ENCODE measurements at places on chromosomes 16 and 17.

DNA sequence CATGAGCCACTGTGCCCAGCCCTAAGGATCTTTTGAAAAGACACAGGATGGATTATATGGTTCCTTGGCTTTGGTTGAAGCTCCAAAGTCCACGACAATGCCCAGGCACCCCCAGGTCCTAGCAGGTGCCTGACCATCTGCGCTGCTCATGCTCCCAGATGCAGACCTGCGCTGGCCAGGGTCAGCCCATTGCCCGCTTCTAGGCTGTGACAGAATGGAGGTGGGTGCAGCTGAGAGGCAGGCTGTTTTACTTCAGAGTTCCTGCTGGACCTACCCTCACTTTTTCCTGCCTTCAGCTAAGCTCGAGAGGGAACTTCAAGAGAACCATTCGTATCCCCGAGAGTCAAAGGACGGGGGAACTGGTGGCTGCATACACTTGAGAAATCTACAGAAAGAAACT is 60.5 kb downstream of the AMFR start:
- DNase-seq: no peak

- no peak for DNase-seq
Observed at GRCh38 chr17:4623249-4623648, 18.2 kb downstream of the ALOX15 start.

- DNase-seq: no peak
Observed at GRCh38 chr17:77753246-77753645, 205.3 kb upstream of the TNRC6C start.

DNA sequence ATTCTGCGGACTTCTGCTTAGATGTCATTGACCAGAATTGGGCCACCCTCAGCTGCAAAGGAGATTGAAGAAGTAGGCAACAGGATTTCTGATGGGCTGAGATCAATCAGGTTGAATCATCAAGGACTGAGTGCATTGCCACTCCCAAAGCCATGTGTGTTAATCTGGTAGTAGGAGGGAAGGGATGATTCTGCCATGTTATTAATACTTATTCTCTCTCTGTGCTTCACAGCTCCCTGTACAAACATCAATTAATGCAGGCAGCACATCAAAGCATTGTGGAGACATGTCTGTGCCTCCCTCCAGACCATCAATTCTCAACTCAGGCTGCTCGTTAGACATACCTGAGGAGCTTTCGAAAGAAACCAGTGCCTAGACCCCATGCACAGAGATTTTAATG is 11.6 kb downstream of the LRRC3C start:
- no peak for DNase-seq

DNA sequence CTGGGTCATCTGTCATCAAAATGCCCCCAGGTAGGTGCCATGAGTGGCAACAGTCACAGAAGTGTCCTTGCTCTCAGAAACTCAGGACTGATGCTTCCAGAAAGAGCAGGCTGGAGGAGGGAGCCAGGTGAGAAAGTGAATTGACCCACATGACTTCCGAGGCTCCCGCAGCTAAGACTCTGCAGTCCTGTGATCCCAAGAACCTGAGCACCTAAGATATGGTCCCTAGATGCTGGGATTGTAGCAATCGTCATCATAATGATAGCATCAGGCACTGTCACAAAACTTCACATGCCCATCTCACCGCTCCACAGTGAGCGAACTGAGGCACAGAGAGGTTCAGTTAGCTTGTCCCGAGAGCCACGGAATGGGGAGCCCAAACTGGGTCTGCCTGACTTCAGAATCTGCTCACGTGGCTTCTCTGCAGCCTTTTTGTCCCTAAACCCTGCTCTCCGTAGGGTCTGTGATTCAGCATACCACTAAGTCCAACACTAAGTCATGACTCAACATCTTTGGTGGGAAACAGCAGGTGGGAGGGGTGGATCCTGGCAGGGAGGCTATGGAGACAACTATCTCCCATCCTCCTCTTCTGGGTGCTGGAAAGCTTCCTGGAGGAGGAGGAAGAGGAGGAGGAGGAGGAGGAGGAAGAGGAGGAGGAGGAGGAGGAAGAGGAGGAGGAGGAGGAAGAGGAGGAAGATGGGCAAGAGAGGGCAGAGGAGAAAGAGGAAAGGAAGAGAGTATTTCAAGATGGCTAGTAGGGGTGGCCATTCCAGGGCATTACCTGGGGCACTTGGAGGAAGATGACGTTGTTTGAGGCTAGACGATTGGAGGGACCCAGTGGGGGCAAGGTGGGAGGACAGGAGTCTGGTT is 55.5 kb upstream of the DLX4 start:
- DNase-seq: peak; percentile 55

- no peak for DNase-seq
Observed at GRCh38 chr17:4116516-4116915, 26.3 kb downstream of the ZZEF1 start.

DNA sequence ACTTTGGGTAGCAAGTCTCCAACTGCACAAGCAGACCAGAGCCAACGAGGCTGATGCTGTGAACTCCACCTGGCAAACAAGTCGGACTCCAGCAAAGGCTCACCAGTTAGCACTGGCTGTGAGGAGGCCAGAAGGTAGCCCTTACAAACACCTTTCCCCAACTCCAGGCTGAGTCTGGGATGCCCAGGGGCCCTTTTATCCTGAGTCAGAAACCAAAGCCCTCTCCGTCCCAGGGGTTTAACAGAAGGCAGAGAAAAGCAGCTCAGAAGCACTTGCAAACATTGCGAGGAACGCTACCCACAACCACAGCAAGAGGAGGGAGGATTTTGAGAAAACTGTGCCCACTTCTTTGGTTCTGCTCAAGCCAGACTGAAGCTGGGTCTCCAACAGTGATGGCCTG is 25.0 kb downstream of the CUEDC1 start:
- no peak for DNase-seq

GRCh38 chr17:8994319-8994718 is 27.0 kb upstream of the NTN1 start:
- peak; percentile 37 for DNase-seq

DNA sequence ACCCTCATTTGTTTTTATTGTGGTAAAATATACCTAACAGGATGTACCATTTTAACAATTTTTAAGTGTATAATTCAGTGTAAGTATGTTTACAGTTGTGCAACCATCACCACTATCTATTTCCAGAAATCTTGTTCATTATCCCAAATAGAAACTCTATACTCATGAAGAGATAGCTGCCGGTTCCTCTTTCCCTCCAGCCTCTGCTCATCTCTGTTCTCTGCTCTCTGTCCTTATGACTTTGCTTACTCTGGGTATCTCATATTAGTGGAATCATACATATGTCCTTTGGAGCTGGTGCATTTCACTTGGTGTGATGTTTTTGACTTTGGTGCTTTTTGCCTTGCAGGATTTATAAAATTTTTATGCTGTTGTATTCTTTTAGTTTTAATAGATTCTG is 19.4 kb downstream of the CYLD start:
- no peak for DNase-seq

DNA sequence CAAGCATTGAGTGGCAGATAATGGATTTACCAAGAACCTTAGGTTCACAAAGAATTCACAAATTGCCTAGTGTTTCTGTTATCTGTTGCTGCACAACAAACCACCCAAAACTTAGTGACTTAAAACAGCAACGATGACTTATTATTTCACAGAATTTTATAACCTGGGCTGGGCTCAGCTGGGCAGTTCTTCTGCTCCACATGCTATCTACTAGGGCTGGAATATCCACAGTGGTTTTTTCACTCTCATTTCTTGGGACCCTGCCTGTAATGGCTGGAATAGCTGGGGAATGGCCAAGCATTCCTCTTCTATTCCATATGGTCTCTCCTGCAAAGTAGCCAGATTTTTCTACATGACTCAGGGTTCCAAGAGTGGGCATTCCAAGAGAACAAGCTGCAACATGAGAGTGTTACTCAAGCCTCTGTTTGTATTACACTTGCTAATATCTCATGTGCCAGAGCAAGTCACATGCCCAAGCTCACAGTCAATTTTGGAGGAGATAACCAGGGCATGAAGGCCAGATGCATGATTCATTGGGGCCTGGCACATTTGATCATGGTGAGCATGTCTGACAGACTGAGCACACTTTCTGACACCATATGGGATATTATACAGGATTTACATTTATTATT is 4.9 kb upstream of the PSMD7 start:
- DNase-seq: no peak

DNA sequence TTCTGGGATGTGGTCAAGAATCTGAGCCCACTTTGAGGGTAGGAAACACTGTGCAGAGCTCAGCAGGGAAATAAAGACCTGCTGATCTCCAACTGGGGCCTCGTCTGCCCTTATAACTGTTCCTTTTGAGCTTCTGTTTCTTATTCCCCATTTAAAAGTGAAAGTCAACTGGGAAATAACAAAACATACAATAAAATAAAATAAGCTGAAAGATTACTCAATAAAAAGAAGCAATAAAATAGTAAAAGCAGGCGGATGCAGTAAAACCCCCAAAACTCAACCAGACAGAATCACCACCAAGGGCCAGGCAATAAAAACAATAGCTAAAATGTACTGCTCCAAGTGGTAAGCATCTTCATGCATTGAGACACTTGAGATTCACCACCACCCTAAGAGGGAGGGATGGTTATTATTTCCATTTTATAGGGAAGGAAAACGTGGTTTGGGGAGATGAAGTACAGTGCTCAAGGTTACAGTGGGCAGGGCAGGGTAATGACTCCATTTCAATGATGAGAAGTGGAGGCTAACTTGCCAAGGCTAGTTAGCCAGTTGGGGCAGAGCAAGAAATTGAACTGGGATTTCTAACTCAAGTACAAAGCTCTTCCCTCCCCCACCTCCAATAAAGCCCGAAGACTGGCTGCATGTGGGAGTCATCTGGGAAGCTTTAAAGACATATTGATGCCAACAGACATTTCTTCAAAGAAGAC is 6.4 kb upstream of the SPACA3 start:
- DNase-seq: no peak

DNA sequence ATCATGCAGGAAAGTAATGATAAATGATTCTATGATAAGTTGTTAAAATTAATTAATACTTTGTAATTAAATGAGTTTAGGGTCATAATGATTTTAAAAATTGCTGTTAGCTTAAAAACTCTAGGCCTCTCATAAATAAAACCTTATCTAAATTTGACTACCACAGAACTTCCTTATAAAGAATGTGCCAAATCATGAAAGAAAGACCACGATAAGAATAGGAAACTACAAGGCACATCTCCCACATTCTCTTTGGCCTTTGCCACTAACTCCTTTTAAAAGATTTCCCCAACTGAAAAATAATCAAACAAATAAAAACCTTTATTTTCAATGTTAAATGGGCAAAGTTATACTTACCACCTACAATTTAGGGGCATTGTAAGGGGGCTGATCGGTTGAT is 164.6 kb upstream of the C17orf78 start:
- DNase-seq: no peak

DNA sequence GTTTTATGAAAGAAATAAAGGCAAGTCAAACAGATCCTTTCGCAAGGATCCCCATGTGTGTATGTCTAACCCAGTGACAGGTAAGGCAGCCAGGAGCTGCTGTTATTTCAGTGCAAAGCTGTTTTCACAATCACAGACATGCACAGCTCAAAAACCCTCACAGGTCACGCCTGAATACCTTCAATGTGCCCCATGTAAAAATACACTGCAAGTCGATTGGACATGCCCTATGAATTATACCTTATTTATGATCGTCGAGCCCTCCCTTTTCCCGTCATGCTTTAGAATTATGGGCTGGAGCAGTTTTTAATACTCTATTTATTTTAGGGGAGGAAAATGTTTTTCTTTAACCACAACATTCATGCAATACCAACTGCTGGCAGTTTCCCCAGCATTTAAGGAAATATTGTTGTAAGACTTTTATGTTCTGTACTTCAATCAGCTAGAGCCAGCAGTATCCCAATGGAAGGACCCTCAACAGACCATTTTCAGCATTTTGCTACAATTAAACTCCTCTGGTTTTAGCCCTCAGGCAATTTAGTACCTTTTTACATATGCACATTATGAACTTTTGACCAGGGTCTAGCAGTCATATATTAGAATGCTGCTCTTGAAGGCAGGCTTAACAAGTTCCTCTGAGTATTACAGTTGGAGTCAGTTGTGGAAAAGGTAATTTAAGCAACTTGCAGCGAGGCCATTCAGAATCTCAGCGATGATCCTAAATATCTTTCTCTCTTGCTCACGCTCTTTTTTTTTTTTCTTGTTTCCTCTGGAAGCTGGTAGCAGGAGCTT is 362.2 kb downstream of the WWOX start:
- no peak for DNase-seq

DNA sequence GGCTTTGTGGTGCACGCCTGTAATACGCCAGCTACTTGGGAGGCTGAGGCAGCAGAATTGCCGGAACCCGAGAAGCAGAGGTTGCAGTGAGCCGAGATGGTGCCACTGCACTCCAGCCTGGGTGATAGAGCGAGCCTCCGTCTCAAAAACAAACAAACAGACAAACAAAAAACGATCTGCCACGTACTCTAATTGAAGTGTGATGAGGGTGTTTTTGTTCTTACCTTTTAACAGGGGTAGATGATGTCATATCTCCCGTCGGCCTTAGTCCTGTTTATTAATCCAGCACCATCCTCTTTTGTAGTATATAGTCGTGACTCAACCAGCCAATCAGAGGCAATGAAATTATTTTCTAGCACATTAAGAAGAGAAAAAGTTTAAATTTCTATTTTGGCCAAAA is 58.5 kb downstream of the IQCK start:
- no peak for DNase-seq

DNA sequence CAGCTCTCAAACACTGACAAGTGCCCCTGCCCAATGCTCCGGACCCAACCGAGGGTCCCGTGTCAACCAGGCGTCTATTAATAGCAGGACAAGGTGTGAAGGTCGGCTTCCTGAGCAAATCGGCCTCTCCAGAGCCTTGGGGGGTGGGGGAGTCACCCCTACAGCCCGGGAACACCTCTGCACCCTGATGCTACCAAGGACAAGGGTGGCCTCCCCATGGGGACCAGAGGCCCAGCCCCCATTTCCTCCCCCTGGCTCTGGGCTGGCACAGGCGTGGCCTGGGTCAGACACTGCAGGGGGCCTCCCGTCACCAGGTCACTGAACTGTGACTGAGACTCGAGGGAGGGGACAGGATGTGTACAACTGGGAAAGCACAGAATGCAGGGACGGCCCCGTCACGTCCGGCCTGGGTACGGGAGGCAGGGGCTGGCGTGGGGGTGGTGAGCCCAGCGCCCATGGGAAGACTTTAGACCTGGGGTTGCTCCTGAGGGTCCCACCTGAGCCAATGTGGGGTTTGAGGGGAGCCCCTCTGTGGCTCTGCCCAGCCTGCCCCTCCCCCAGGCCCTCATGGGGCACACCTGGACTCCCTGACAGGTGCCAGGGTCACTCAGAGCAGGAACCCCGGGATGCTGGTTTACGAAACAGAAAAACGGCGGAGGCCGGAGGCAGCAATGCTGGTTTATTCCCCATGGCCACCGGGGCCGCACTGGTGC is 579 bp upstream of the CYBA start:
- DNase-seq: peak; percentile 42

All from SW480 (cell line).